Activated gamma-delta T cell treated with Interleukin-2 at 50 U/mL for 16 hours (primary cell): ENCODE measurements at places on chromosomes 3 and 15.

- DNase-seq, result no peak
Measured at GRCh38 chr15:78988361-78988911, 43.6 kb upstream of the CTSH start.

GRCh38 chr15:42068601-42069000 lies 25.8 kb downstream of the PLA2G4D start:
- DNase-seq, result no peak

- no peak for DNase-seq
Measured at GRCh38 chr3:11195201-11195600, 40.9 kb downstream of the HRH1 start.

- no peak for DNase-seq
Measured at GRCh38 chr3:72661115-72661457, 187.2 kb downstream of the SHQ1 start.

GRCh38 chr3:5583920-5584319 lies 396.4 kb downstream of the EDEM1 start:
- no peak for DNase-seq

DNA sequence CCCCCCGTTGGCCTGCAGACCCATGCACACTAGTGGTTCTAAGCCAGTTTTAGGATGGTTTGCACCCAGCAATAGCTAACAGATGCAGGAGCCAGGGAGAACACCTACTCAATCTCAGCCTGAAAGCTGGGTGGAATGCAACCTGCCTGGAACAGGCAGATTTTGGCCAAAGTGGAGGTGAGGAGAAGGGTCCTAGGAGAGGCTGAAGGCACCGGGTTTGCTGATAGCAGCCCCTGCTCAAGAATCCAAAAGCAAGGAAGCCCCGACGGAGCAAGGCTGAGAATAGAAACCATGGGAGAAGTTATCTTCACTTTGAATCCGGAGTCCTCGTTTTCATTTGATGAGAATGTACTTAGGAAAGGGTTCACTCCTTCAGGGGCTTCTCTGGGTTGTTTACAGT lies 9.9 kb downstream of the RRP9 start:
- no peak for DNase-seq

DNA sequence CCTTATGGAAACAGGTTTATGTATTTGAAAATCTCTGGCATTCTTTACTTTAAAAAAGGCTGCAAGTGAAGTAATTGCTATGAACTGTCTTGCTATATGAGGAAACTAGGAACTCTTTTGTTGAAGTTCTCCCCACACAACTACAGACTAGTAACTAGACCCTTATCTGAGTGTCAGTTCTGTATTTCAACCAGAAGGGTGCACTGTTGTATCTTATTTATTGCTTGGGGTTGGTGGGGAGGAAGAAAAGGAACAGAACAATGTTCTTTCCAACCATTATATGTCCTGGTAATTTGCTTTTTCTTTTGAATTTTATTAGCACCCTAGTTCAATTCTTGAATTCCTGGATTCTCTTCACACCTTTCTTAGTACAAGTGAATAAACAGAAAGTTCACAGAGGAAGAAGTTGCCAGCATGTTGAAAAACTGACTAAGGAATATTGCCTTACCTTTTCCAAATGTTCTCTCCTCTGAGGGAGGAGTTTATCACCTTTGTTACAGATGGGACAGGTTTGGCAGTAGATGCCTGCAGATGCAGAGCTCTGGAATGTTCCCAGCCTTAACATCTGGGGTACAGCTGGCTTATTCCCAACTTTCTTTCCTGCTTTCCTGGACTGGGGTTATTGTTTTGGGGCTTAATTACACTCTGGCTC lies 162.4 kb upstream of the CFAP20DC start:
- DNase-seq, result no peak
